ENCODE measurements at places on chromosomes 13 and 19.
A peak's percentile ranks its signal among the peaks of the same experiment; 100 is the strongest.

- no peak overlapping the region for H3K27ac ChIP-seq
- DNase-seq, result no peak
- no peaks in the 10 kb centered on the region for H3K27me3 ChIP-seq
- H3K4me1 ChIP-seq, result peaks cover 21% of the 10 kb centered on the region
- H3K36me3 ChIP-seq, result no peaks in the 10 kb centered on the region
Measured at GRCh38 chr19:19421299-19421696, 15.8 kb downstream of the GATAD2A start.

DNA sequence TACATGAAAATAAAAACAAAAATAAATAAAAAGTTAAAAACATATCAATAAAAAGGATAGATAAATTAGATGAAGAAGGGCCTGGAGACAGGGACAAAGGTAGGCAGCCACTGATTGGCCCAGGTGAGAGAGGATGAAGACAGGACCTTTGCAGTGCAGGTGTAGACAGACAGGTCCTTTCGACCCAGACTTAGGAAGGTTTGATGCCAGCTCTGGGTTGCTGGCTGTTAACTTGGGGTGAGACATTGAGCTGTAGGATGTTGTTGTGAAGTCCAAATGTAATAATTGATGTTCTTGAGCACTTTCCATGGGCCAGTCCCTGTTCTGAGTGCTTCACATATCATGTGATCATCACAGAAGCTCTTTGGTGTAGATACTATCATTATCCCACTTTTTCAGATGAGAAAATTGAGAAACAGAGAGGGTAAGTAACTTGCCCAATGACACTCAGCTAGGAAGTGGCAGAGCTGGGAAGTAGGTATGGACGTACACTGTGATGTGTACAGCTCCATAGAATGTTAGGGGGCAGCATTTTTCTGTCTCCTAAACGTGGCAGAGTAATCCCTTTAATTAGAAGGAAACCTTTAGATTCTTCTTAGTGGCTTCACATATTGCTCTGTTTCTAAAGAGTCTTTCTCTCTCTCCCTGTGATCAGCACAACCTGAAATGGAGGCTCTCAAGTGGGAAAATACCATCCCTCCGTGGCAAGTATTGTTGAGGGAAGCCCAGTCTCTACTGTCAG lies 76.0 kb upstream of the STK24 start:
- no peaks in the 10 kb centered on the region for H3K4me1 ChIP-seq
- no peaks in the 10 kb centered on the region for H3K27me3 ChIP-seq
- DNase-seq, result no peak
- H3K27ac ChIP-seq, result no peak overlapping the region
- no peaks in the 10 kb centered on the region for H3K36me3 ChIP-seq

DNA sequence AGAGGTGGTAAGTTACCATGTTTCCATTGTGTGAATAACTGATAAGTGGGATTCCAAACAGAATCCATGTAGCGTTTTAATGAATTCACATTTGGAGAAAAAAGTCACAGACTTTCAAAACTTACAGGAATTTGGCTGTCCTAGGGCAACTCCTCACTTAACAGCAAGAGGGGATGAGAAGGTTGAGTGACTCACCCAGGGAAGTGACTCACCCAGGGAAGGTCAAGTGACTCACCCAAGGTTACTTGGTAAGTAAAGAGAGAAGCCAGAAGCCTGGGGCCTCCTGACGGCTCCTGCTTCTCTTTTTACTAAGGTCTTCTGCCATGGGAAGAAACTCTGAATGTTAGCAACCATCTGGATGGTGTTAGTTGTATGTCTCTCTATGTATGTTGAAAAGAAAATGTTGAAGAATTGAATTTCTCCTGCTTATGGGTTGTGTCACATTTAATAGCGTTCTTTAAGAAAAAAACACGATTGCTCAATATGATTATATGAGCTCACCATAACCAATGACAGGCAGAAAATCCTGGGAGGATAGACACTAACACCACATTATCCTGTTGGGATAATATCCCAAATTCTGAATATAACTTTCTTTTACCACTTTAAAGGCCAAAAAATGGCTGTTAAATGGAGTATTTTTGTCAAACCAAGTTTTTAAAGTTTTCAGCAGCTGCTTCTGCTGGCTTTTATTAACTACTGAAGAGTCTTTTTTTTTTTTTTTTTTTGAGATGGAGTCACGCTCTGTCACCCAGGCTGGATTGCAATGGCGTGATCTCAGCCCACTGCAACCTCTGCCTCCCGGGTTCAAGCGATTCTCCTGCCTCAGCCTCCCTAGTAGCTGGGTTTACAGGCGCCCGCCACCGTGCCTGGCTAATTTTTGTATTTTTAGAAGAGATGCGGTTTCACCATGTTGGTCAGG lies 195.6 kb downstream of the GGACT start:
- no peak overlapping the region for H3K27ac ChIP-seq
- no peak for DNase-seq
- no peaks in the 10 kb centered on the region for H3K4me1 ChIP-seq
- H3K36me3 ChIP-seq, result no peaks in the 10 kb centered on the region

DNA sequence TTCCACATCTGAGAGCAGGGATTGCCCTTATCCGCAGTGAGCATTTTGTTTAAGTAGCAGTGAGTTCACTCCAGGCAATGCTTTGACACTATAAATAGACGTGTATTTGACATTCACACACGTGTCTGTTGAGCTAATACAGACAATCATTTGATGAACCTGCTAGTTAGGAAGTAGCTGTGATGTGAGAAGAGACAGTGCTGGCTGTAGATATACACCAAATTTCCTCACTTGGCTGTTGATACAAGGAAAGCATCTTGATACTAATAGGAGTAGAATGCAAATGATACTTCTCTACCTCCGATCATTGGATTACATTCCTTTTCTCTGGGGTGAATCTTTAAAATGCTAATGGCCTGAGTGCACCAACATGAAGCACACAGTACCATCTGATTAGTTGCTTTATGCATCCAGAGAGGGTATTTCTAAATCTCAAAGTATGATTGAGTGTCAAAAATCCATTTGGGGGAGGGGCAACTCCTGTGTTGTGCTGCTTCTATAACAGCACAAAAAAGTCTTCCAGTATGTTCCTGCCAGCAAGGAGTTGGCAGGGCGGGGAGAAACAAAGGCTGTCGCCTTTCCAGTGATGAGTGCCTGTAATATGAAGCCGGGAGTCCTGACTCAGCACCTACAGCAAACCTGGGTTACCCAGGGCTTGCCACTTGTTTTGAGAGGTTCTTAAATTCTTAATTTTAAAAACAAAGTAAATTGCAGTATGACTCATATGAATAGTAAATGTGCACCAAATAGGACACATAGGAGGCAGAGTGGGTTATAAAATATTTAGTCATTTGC lies 7.0 kb downstream of the CUL4A start:
- peaks cover 18% of the 10 kb centered on the region for H3K4me1 ChIP-seq
- DNase-seq, result peak; percentile 61
- no peaks in the 10 kb centered on the region for H3K27me3 ChIP-seq
- peaks cover 5% of the 10 kb centered on the region for H3K36me3 ChIP-seq
- H3K4me3 ChIP-seq, result peak overlapping the region; percentile 3
